WTC11 (cell line): ENCODE measurements at places on chromosomes 2 and 18.

- peak; percentile 66 for DNase-seq
These were observed 617 bp downstream of the CCDC142 start for GRCh38 chr2:74481961-74482800.

GRCh38 chr2:109253217-109253616 lies 124.2 kb downstream of the SH3RF3 start:
- no peak for DNase-seq

DNA sequence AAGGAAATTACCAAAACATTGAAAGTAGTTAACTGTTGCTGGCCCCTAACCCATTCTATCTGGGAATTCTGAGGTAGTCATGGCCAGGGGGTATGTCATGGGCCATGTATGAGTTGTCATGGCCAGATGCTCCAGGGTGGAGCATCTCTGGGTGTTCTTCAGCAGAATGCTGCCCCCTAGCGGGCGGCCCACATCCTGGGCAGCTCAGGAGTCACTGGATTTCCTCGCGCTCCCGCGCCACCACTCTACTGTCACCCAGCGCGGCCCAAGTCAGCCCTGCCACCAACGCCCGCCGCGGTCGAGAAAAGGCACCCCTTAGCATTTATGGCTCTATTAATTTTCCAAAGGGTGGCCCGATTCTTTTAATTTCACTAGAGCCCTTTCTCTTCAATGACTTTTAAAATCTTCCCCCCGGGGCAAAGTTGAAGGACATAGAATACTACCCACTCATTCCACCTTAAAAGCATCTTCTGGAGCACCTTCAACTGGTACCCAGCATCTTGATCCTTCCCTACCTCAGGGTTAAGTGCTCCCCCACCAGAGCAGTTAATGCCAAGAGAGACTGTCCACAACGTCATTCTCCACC lies 41.6 kb downstream of the PKDCC start:
- DNase-seq = peak; percentile 89

- DNase-seq = peak; percentile 20
These were observed 30.7 kb downstream of the FBXO15 start for GRCh38 chr18:74116633-74117554.

- no peak for DNase-seq
These were observed 78.0 kb upstream of the PXDN start for GRCh38 chr2:1822341-1822740.

DNA sequence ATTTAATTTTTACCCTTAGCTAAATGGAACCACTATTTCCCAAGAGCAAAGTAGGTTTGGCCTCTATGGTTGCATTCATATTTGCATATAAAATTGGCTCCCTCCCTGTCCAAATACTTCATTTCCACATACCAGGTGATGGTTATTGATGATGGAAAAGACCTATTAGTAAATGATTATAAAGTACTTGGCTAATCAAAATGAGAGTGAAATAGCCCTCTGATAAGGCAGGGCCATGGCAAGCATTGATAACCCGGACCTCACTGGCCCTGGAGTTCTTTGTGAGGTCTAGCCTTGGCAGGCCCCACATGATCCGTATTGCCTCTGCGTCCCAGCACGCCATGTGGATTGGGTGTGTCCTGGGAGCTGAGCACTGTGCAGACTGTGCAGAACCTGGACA lies 201.1 kb upstream of the GATA6 start:
- DNase-seq = no peak

DNA sequence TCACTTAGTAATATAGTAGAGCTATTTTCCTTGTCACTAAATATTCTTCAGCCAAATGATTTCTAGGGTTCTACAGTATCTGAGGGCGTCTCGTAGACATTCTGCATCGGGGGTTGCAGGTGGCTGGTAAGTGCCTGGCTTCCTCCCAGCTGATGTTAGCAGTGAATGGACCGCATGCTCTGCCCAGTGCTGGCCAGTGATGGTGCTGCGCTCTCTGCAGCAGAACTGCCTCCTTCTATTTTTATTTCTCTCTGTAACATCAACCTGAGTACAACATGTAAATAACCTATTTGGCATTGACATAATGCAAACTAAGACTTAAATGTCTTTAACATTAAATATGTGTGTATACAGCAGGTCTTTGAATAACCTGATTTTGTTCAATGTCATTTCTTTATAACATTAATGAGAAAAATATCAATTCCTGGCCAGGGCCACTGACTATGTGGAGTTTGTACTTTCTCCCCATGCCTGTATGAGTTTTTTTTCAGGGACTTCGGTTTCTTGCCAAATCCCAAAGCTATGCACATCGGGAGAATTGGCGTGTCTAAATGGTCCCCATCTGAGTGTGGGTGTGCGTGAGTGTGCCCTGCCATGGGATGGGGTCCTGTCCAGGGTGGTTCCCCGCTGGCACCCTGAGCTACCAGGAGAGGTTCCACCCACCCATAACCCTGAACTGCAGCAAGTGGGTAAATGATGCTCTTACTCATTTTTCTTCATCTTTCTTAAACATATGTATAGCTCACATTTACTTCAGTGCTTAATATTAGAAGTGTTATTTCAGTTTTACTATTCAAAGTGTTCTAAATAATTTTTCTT lies 278.2 kb upstream of the EPAS1 start:
- DNase-seq = no peak

DNA sequence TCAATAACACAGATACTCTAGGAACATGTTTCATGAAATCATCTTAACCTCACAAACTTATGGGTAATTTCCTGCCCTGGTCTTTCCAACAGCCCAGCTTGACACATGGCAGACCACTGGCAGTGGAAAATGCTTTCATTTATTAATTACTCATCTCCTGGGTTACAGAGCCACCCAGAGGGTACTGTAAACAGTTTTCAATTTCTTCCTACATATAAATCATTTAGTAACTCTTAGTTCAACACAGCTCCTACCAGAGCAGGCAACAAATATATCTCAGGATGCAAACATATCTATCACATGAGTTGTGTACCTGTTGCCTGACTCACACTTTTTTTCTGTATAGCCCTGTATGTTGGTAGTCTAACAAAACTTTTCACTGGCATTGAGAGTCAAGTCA lies 99.2 kb upstream of the VRK2 start:
- no peak for DNase-seq

DNA sequence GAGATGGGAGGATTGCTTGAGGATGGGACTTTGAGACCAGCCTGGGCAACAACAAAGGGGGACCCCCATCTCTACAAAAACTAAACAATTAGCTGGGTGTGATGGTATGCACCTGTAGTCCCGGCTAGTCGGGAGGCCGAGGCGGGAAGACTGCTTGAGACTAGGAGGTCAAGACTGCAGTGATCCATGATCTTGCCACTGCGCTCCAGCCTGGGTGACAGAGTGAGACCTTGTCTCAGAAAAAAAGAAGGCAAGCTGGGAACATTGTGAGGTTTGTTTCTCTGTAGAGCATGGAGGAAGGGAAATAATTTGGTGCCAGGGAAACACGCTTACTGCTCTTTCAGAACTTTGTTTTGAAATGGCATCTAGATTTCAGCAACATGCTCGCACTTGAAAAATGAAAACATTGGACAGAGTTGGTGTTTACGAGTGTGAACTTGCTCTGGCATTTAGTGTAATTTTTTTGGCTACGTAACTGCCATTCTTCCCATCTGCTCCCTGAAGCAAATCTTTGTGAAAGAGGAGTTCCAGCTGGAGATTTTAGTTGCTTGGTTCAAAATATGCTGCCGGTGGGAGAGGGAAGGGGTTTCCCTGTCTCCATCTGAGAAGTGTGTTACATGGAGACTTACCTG lies 125.6 kb upstream of the DLX2 start:
- no peak for DNase-seq

DNA sequence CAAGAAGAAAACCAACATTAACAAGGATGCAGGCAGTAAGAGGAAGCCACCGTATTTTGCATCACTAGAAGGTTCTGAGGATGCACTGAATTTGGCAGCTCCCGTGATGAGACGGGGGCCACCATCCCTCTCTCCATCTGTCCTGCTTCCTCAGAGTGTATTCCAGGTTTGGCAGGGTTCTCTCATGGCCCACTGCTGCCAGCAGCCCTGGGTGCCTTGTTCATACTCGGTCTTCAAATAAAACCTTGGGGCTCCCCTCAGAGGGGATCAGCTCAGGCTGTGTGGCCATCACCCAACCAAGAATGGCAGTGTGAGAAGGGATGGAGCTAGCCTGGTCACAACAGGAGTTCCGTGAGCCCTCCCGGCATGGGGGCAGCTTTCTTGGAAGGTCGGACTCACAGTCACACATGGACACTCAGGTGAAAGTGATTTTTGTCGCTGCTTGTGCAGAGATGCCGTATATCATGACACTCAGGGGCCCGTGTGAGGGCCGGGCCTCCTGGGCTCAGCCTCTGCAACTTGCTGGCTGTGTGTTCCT lies 12.8 kb upstream of the MBP start:
- no peak for DNase-seq

GRCh38 chr18:36349552-36349951 lies 52.0 kb downstream of the FHOD3 start:
- no peak for DNase-seq

DNA sequence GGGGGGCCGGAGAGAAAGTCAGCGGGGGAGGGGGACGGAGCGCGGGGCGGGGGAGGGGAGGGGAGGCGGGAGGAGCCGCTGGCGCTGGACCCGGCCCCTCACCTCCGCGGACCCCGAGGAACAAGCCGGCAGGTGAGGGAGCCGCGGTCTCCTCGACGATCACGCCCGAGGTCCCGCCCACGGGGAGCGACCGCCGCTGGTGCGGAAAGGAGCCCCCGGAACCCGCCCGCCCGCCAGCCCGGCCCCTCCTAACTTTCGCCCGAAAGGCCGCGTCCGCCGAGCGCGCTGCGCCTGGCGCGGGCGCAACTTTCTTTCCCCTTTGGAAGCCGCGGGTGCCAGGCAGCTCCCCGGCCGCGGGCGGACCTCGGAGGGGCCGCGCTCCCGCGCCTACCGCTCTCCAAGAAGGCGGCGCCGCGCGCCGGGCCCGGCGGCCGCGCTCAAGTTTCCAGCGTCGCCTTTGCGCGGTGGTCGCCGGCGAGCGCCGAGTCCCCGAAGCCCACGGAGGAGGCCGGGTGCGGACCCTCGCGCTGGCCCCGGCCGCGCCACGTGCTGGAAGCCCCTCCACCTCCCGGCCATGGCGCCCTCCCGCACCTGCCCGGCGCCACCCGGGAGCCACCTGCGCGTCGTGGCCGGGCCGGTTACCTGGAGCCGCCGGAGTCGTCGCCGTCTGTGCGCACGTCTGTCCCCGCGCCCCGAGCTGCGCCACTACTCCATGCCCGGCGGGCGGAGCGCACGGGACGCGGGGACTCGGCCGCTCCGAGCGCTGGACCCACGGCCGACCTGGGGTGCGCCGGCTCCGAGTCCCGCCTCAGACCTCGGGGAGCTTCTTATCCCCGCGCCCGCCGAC lies at the start of gene ALKAL2:
ALKAL2 (minus strand) TSS at position 181 of the 847 bp plus-strand sequence. CDS start 256 bp downstream, outside the sequence.
- DNase-seq = peak; percentile 44

DNA sequence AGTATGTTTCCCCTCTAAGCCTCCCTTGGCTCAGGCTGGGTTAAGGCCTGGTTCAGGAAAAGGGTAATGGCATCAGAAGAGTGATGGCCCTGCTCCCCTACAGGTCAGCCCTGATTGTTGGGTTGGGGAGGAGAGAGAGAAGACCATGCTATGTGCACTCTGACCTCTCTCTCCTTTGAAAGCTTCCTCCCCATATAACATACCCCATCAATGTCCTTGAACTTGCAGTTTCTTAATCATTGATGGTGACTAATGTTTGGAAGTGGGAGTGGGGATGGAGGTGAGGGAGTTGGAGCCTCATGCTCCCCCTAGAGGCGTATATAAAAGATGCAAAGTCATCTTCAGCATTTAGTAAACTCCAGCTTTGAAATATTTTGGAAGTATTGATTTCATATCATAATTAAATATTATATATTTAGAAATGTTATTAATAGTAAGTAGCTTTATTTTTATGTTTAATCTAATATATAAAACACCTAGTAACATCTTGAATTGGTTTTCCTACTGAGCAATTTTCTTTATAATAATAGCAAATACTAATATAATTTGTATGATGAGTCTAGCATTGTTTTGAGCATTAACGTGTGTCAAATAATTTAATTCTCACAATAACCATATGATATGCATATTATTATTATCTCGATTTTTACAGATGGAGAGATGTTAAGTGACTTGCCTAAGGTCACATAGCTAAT lies 8.8 kb downstream of the PLCL1 start:
- DNase-seq = no peak

GRCh38 chr2:197399887-197400540 lies 34.8 kb downstream of the SF3B1 start:
- DNase-seq = no peak

- peak; percentile 52 for DNase-seq
These were observed 62.1 kb downstream of the RND3 start for GRCh38 chr2:150425121-150425955.

GRCh38 chr2:236711440-236711839 lies 141.8 kb downstream of the ACKR3 start:
- no peak for DNase-seq

GRCh38 chr2:176473177-176473576 lies 203.9 kb downstream of the MTX2 start:
- DNase-seq = no peak

DNA sequence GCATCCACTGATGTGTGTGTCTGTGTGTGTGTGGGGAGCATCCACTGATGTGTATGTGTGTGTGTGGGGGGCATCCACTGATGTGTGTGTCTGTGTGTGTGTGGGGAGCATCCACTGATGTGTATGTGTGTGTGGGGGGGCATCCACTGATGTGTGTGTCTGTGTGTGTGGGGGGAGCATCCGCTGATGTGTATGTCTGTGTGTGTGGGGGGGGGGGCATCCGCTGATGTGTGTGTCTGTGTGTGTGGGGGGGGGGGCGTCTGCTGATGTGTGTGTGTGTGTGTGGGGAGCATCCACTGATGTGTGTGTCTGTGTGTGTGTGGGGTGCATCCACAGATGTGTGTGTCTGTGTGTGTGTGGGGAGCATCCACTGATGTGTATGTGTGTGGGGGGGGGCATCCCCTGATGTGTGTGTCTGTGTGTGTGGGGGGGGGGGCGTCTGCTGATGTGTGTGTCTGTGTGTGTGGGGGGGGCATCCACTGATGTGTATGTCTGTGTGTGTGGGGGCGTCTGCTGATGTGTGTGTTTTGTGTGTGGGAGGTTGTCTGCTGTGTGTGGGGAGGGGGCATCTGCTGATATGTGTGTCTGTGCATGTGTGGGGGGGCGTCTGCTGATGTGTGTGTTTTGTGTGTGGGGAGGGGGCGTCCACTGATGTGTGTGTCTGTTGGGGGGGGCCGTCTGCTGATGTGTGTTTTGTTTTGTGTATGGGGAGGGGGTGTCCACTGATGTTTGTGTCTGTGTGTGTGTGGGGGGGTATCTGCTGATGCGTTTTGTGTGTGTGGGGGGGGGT lies 125.9 kb downstream of the NFATC1 start:
- no peak for DNase-seq

- DNase-seq = peak; percentile 88
These were observed at the start of gene BOK for GRCh38 chr2:241558532-241559322. BOK (plus strand) TSS chr2:241558745; CDS start chr2:241559484, 739 bp downstream.

DNA sequence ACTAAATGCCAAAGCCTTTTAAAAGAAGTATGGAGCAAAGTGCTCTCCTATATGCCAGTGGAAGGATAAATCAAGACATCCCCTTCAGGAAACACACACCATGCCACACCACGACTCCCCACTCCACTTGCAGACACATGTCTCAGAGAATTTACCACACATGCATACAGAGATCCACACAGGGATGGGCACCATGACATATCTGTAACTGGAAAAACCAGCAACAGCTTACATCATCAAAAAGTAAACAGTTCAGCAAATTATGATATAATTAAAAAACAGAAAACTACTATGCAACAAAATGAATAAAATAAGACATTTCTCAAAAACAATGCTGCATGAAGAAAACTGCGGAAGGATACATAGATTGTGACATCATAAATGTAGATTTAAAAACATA lies 29.6 kb downstream of the RBMS1 start:
- no peak for DNase-seq

GRCh38 chr18:13185675-13186198 lies 32.8 kb upstream of the LDLRAD4 start:
- DNase-seq = no peak
